B cell (primary cell): ENCODE measurements at places on chromosomes 2 and 18. TPM values are rescaled to one million over a fixed set of nuclear protein-coding genes. Genes with fewer than 3 reads are reported as not detected.

DNA sequence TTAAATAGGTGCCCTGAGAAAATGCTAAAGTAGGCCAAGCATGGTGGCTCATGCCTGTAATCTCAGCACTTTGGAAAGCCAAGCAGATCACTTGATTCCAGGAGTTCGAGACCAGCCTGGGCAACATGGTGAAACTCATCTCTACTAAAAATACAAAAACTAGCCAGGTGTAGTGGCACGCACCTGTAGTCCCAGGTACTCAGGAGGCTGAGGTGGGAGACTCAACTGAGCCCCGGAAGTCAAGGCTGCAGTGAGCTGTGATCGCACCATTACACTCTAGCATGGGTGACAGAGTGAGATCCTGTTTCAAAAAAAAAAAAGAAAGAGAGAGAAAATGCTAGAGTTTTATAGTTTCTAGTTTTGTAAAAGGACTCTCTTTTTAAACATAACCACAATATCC, 12.0 kb downstream of the ANKRD44 start:
- no peak for DNase-seq

DNA sequence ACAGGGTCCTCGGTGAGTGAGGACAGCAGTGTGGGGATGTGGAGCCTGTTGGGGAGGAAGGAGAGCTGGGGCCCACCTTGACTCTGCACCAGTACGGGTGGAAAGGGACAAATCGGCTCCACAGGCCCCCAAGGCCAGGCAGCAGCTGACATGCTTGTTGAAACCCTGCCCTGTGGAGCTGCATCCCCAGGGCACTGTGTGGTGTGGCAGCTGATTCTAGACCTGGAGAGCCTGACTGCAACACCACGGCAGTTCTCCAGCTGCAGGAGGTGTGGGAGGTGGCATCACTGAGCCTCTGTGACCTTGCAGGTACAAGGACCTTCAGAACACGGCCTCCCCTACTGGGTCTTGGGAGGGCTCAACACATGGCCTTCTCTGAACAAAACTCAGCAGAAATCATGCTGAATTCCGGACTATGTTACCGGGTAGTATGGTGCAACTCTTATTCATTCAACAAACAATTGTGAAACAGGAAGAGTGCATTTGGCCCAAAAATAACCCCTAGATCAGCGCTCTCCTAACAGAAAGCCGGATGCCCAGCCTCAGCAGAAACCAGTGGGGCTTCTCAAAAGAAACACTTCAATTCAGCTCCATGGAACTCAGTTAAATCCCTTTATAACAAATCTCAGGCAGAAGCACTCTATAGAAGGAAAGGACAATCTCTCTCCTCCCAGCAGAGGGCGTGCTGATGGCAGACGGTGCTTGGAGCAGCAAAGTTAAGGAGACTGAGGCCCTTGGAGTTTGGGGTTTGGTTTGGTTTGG, 104.4 kb upstream of the SALL3 start:
- no peak for DNase-seq

GRCh38 chr18:45009756-45010155, 329.1 kb downstream of the SETBP1 start:
- no peak for DNase-seq

- no peak for DNase-seq
These were observed 51.6 kb upstream of the KYNU start for GRCh38 chr2:142825861-142826260.

DNA sequence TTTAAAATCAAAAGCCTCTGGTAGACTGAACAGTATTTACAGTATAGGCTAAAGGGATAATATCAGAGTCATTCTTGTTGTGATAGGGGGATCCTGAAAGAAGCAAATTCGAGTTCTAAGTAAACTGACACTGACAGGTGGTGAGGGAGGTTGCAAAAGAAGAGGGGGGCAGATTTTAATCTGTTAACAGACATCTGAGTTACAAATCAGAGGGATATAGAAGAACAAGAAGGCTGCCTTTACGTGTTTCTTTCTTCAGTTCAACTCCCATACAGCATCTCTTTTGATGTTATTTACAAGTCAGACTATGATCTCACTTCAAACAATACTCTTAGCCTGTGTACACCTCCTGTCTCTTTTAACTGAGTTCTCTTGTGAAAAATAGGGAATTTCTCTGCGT, 16.3 kb upstream of the ITGA4 start:
- no peak for DNase-seq

The SH3YL1 gene
- total RNA-seq, result 48.4 and 55.4 TPM in 2 replicates

- DNase-seq, result no peak
These were observed 579.4 kb upstream of the ID2 start for GRCh38 chr2:8102470-8102869.

The EIF2AK3 gene
- total RNA-seq, result 57.9 and 67.5 TPM in 2 replicates

The HOXD8 gene
- not detected in 2 replicates for total RNA-seq

The ALLC gene
- not detected in 2 replicates for total RNA-seq

- peak; percentile 10 for DNase-seq
These were observed 3.4 kb downstream of the ZNF521 start for GRCh38 chr18:25348386-25349130.

DNA sequence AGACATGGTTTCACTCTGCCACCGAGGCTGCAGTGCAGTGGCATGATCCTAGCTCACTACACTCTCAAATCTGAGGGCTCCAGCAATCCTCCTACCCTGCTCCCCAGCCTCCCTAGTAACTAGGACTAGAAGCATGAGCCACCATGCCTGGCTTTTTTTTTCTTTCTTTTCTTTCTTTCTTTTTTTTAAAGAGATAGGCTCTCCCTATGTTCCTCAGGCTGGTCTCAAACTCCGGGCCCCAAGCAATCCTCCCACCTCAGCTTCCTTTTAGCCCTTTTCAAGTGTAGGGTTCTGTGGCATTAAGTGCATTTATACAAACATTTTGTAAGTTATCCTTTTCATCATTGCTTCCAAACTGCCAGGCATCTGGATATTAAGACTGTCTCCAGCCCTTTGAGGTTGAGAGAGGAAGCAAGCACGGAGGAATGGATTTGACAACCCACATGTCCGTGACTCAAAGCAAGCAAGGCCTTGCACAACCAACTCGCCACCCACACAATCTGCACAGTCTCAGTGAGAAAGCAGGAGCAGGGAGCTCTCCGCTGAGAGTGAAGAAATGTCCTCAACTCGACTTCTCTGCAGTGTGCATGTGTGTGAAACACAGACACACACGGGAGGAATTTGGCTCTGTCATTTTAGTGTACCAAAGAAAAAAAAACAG, 65.6 kb downstream of the ATP8B1 start:
- no peak for DNase-seq

DNA sequence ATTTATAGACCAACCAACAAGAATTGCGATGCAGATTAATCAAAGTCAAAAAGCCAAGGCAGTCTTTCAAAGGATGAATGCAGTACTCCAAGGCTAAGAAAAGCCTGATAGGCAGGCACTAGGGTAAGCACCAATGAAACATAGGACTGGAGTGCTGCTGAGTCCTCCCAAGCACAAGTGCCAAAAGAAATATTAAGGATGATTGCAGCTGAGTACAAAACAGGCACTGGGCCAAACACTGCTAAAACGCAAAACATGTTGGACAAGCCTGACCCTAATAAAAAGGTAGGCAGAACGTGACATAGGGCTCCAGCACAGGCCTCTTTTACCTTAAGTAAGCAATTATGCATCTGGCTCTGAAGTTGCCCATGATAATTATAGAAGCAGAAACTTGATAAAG, 160.1 kb upstream of the LRP1B start:
- no peak for DNase-seq

DNA sequence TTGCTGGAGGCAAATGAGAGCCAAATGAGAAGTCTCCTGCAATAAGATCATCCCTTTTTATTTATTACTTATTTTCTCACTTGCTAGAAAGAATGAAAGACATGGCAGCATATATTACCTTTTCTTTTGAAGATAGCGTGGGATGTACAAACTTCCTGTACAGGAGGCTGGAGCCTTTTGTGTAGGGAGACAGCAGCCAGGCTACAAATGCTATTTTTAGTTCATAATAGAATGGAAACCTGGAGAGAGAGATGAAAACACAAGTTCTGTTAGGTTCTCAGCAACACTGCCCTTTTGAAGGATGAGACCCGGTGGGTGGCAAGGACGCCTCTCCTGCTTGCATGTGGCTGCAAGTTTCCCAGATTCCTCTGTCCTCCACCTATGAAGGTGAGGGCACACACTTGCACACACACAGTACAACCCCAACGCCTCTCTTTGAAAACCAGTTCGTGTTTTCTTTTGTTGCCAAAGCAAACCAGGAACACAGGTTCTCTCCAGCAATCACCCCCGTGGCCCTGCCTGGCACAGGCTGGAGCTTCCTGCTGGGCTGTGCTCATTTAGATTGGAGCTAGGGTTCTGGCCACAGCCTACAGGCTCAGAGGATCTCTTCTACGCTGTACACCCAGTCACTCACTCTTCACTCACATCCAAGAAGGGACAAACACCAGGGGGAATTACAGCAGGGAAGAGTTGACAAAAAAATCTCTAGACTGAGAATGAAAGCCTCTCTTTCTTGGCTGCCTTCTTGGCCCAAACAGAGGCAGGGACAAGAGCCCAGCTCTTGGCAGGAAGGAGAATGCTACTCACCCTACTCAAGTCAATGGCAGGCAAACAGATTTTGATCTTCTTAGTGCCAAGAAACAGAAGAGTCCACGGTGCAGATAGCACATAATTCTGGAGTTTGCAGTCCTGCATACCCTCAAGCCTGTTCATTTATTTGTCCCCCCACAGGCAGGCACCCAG, 55.6 kb downstream of the MRPL35 start:
- DNase-seq, result no peak

DNA sequence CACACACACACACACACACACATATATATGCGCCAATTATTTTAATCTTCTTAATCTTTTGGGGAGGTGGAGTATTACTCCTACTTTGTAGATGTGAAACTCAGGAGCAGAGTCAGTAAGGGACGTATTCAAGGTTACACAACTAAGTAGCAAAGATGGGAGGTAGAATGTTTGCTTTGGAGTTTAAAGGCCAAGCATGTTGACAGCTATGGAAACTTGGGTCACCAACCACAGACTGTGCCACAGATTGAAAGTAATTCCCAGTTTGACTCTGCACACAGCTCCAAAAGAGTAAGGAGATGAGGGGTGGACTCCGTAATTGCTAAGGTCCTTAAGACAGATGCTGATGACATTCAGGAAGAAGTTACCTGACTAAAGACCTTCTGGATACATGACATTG, 124.8 kb upstream of the ITGB6 start:
- no peak for DNase-seq

GRCh38 chr2:19851116-19851695, 50.6 kb downstream of the TTC32 start:
- no peak for DNase-seq

DNA sequence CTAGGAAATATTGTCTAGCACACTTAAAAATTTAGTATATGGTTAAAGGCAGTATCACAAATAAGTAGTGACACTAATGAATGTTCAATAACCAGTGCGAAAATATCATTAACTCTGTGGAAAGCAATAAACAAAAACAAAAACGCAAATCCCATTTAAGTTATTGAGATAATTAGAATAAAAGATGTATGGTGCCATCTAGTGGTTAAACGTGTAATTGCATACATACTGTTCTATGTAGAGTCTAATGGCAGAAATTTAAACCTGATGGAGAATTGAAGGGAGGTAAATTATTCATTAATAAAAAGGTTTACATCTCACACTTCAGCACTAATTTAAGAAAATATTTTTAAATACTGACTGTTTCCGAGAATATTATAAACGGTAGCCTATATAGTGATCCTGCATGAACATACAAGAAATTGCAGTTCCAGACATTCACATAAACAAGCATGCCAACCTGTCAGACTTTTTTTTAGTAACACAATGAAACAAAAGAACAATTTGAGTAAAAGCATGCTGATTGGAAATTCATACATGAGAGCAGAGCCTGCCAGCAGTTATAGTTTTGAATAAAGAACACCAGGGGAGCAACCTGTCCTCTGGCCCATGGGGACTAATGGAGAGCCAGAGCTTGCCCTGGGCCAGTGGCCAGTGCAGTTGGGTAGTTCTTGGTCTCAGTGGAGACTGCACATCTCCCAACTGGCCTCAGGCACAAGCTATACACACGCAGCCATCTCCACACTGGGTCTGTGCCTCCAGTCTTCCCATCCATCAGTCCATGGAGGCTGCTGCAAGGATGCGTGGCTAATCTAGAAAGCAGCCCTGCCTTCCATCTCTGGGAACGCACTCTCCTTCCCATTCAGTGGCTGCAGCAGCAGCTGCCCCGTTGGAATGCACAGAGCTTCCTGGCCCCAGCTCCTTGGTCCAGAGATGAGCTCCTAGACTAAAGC, 28.0 kb downstream of the GCG start:
- DNase-seq, result peak; percentile 70

The POMC gene
- total RNA-seq, result 3.4 and 4.3 TPM in 2 replicates

DNA sequence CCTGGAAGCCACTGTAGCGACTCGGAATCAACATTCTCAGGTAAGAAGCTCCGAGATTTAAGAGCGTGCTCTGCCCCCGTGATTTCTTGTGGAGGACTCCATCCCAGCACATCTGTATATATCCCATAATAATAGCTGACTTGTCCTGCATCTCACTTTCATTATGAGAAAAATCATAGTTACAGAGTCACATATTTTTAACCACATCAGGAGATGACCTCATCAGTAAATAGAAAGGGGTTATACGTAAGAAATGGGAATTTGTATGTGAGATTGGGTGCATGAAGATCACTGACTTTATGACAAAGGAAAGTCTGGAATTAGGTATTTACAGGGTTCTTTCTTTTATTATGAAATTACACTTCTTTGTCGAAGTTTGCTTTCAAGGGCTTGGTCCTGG, 16.4 kb upstream of the TMEM18 start:
- no peak for DNase-seq

- DNase-seq, result no peak
These were observed 40.4 kb downstream of the C1QL2 start for GRCh38 chr2:119117891-119118882.

DNA sequence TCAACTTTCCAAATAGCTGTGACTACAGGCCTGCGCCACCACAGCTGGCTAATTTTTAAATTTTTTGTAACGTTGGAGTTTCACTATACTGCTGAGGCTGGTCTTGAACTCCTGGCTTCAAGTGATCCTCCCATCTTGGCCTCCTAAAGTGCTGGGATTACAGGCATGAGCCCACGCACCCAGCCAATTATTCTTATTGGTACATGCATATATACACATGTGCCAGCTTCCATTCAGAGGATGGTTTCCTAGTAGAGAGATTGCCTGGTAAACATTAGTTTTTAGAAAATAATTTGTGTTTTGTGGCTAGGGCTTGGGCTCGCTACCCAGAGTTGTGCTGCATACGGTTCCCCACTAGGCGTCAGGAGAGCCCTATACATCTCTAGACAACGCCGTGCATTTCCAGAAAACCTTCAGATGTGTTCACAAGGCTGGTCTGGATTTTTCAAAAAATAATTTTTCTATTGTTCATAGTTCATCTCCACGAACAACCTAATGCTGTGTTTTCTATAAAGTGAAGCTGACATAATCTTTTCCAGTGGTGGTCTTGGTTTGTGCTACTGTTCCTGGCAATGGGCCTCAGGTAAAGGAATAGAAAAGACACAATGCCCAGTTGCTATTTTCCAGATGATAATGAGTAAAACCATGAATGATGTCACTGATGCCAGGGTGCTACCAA, 14.6 kb upstream of the AFG3L2 start:
- DNase-seq, result peak; percentile 68

The ZNF407 gene
- 37.1 and 37.9 TPM in 2 replicates for total RNA-seq

DNA sequence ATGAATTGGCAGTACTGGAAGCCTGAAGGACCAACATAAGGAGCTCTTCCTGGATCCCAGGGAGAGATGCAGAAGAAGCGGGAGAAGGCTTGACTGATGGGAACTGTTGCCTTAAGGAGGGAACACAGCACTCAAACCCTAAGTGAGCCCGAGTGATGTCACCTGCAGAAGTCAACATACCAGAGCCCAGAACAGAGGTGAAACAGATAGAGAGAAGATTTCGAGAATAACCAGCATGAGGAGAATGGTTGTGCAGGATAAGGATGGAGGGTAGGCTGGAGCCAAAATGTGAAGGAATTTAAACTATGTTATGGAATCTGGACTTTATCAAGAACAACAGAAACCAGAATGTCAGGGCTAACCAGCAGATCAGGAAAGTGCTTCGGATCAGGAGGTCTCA, 463.1 kb upstream of the DDX18 start:
- DNase-seq, result no peak
